ENCODE measurements at places on chromosomes 1 and 21.

DNA sequence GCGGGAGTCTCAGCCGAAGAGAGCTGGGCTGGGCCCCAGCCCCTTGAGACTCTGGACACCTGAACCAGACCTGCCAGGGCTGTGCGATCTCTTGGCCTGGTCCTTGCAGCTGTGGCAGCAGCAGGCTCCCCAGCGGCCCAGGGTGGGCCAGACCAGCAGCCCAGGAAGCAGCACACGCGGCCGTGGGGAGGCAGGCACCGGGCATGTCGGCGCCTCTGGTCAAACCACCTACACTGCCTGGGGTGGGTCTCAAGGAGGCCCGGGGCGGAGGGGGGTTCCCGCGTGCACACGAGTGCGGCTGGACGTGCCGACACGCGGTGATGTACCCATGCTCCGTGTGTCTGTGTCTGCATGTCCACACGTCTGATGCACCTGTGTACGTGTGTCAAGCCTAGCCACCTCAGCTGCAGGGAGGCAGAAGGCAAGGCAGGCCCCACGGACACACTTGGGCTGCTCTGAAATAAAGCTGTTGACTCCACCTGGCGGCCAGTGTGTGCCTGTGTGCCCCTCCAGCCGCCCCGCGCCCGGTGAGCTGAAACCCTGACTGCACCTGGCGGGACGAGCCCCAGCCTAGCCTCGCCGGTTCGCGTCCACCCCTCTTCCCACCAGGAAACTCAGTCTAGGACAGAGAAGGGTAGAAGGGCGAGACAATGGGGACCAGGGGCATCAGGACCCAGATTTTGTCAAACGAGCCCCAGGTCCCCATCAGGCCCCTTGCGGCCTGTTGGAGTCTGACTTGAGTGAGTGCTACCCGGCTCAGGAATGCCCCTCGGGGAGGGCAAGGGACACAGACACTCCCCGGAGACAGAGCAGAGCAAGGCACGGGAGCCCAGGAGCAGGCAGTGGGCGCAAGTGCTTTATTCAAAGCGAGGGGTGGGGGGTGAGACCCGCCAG, 11.6 kb downstream of the SCNN1D start:
- H3K4me3 ChIP-seq: no peak overlapping the region
- peaks cover 8% of the 10 kb centered on the region for H3K27me3 ChIP-seq
- H3K27ac ChIP-seq: no peak overlapping the region
- no peaks in the 10 kb centered on the region for H3K36me3 ChIP-seq

GRCh38 chr1:162475539-162476185, 22.0 kb upstream of the UHMK1 start:
- DNase-seq: no peak
- no peak overlapping the region for H3K27ac ChIP-seq
- no peak overlapping the region for H3K4me3 ChIP-seq
- H3K27me3 ChIP-seq: no peaks in the 10 kb centered on the region
- no peaks in the 10 kb centered on the region for H3K4me1 ChIP-seq

GRCh38 chr1:217184854-217185253, 446.0 kb downstream of the GPATCH2 start:
- DNase-seq: no peak
- no peak overlapping the region for H3K27ac ChIP-seq
- H3K27me3 ChIP-seq: no peaks in the 10 kb centered on the region
- no peaks in the 10 kb centered on the region for H3K36me3 ChIP-seq

- no peaks in the 10 kb centered on the region for H3K36me3 ChIP-seq
- no peak overlapping the region for H3K27ac ChIP-seq
- no peak overlapping the region for H3K4me3 ChIP-seq
- no peak for DNase-seq
- H3K4me1 ChIP-seq: no peaks in the 10 kb centered on the region
Measured at GRCh38 chr1:50109647-50110075, 941 bp downstream of the ELAVL4 start.

DNA sequence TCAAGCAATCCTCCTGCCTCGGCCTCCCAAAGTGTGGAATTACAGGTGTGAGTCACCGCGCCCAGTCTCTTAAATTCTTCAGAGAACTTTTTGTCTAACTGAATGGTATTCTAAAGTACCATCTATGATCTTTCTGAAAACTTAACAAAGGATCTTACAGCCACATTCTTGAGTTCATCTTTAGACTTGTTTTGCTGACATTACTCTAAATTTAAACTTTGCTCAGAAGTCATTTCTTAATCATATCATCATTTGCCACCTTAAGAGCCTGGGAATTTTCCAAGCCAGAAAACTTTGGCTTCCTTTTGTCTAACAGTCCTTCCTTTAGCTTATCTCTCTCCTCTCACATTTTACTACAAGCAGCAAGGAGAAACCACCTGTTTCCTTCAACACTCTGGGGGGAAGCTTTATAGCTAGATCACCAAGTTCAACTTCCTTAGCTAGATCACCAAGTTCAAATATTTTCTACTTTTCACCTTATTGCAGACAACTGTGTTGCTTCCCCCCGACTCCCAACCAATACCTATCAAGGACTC, 5.4 kb upstream of the ZBTB8A start:
- H3K27ac ChIP-seq: no peak overlapping the region
- H3K27me3 ChIP-seq: no peaks in the 10 kb centered on the region
- no peaks in the 10 kb centered on the region for H3K36me3 ChIP-seq
- no peaks in the 10 kb centered on the region for H3K4me1 ChIP-seq
- no peak for DNase-seq

DNA sequence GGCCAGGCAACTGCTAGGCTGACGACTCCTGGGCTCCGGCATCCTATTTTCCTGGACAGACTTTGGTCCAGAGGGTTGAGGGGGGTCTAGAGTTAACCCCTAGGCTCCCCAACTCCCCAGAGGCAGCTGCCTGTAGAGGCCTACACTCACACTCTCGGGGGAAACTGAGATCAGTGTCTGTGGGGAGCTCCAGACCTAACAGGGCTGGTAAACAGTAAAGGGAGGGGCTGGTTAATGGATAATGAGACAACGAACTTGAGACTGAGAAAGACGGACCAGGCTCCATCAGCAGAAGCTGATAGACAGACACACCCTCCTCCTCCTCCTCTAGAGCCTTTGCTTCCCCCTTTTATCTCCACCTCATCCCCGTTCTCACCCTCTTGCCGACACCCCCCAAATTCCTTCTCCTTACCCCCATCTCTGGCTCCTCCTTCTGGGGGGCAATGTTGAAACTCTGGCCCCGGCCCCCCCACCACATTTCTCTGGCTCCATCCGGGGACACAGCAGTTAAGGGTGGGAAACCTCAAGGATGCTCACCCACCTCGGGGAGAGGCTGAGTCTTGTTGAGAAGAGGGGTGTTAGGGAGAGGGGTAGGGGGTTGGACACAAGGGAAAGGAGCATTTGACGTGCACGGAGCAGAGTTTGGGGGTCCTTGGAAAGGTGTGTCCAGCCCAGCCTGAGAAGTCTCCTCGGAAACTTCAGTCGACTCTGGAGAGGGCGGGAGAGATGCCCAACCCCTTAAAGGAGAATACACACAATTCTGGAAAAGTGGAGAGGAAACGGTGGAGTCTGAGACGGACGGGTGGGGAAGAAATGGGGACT, at the start of gene MTMR11:
MTMR11 (minus strand) TSS at position 710 of the 822 bp plus-strand sequence; CDS start at position 478, 232 bp downstream.
- no peaks in the 10 kb centered on the region for H3K36me3 ChIP-seq
- peak within 1 kb of the TSS; percentile 38 for H3K4me3 ChIP-seq

- no peak overlapping the region for H3K4me3 ChIP-seq
- H3K4me1 ChIP-seq: no peaks in the 10 kb centered on the region
- no peak overlapping the region for H3K27ac ChIP-seq
- DNase-seq: no peak
Measured at GRCh38 chr1:208524925-208525324, 280.7 kb upstream of the PLXNA2 start.

- no peaks in the 10 kb centered on the region for H3K4me1 ChIP-seq
- peak within 1 kb of the TSS; percentile 65 for H3K27ac ChIP-seq
- DNase-seq: peak; percentile 38
- peak within 1 kb of the TSS; percentile 47 for H3K4me3 ChIP-seq
- H3K36me3 ChIP-seq: no peaks in the 10 kb centered on the region
Measured at GRCh38 chr1:77888081-77888780, at the start of gene NEXN. TSS of gene NEXN (plus strand) at chr1:77888624. CDS start at chr1:77916107, 27,483 bp downstream.

GRCh38 chr1:17507915-17508314, 31.6 kb upstream of the ARHGEF10L start:
- no peak for DNase-seq
- H3K27me3 ChIP-seq: no peaks in the 10 kb centered on the region
- H3K4me3 ChIP-seq: no peak overlapping the region
- no peak overlapping the region for H3K27ac ChIP-seq

- no peak for DNase-seq
- no peaks in the 10 kb centered on the region for H3K36me3 ChIP-seq
- H3K4me1 ChIP-seq: no peaks in the 10 kb centered on the region
Measured at GRCh38 chr1:46533179-46533864, 18.1 kb downstream of the KNCN start.

- DNase-seq: no peak
- no peak overlapping the region for H3K4me3 ChIP-seq
- H3K36me3 ChIP-seq: no peaks in the 10 kb centered on the region
- no peaks in the 10 kb centered on the region for H3K4me1 ChIP-seq
- no peaks in the 10 kb centered on the region for H3K27me3 ChIP-seq
- no peak overlapping the region for H3K27ac ChIP-seq
Measured at GRCh38 chr1:109247401-109248365, 1.7 kb upstream of the CELSR2 start.

- H3K4me3 ChIP-seq: no peak overlapping the region
- H3K4me1 ChIP-seq: no peaks in the 10 kb centered on the region
- H3K27me3 ChIP-seq: no peaks in the 10 kb centered on the region
- no peaks in the 10 kb centered on the region for H3K36me3 ChIP-seq
- no peak overlapping the region for H3K27ac ChIP-seq
Measured at GRCh38 chr1:228226956-228227791, 19.3 kb downstream of the OBSCN start.

DNA sequence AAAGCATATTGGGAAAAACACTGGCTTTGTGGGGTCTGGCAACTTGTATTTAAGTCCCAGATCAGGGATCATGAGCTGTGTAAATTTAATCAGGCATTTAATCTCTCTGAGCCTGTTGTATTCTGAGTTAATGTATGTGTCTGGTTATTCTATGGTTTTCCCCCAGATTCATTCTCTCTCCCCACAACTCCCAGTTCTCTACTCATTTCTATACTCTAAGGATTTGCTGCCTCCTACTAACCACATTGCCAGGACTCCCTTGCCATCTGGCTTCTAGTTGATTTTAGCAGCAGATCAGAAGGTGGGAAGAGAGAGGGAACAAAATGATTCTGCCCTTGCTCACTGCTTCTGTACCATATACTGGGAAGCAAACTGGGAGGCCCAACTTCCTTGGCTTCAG, 31.4 kb upstream of the S1PR1 start:
- no peaks in the 10 kb centered on the region for H3K36me3 ChIP-seq
- no peak overlapping the region for H3K4me3 ChIP-seq
- no peaks in the 10 kb centered on the region for H3K4me1 ChIP-seq
- no peak for DNase-seq
- no peak overlapping the region for H3K27ac ChIP-seq

GRCh38 chr21:37165586-37165985, 92.5 kb downstream of the TTC3 start:
- no peak overlapping the region for H3K4me3 ChIP-seq
- no peaks in the 10 kb centered on the region for H3K27me3 ChIP-seq
- DNase-seq: no peak
- H3K4me1 ChIP-seq: no peaks in the 10 kb centered on the region

DNA sequence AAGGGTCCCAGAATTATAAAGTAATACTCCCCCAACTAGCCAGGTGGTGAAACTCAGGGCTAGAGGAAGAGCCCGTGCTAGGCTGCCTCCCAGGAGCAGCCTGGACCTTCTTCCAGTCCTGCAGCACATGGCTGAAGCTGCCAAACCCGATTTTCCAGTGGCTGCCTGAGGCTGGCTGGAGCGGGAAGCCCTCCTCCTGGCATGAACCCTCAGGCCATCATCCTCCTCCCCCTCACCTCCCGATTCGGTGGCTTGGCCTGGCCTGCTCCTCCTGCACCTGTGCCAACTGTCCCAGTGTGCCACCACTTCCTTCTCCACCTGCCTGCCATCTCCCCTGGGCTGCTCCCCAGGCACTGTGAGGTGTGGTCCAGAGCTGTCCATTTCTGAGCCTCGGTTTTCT, 3.0 kb upstream of the TSPAN1 start:
- H3K27me3 ChIP-seq: no peaks in the 10 kb centered on the region
- H3K27ac ChIP-seq: no peak overlapping the region
- peak; percentile 78 for DNase-seq
- no peak overlapping the region for H3K4me3 ChIP-seq
- H3K4me1 ChIP-seq: no peaks in the 10 kb centered on the region

GRCh38 chr1:51192213-51192843, 43.7 kb upstream of the RNF11 start:
- H3K36me3 ChIP-seq: no peaks in the 10 kb centered on the region
- peak; percentile 74 for DNase-seq
- no peaks in the 10 kb centered on the region for H3K27me3 ChIP-seq
- no peak overlapping the region for H3K27ac ChIP-seq
- H3K4me3 ChIP-seq: no peak overlapping the region

DNA sequence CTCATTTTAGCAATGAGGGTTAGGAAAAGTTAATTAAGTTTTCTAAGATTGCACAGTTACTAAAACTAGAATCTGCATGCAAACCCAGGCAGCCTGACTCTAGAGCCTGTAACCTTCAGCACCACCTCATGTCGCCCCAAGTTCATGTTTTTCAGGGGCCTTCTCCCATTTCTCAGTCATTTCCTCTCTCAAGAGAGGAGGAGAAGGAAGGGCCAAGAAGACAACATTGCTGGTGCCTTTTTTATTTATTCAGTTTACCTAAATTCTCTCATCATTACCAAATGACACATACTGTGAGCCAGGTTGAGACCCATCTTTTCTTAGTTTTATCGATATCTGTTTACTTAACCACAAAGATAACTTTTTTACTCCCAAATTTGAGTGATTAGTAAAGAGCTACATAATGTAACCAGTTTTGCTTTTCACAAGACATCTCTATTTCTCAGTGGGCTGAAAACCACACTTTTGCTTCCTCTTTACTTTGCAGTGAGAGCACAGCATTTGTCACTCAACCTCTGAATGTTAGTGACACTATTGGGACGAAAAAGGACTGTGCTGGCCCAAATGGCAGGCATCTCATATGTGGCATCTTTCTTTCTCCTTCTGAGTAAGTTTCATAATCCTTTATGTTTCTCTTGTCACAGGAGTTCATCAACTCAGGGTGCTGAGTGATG, at the start of gene CD101:
CD101 (plus strand) TSS at position 507 of the 674 bp plus-strand sequence; CDS start at position 565, 58 bp downstream.
- H3K4me3 ChIP-seq: no peak within 1 kb of the TSS
- no peak for DNase-seq
- H3K27ac ChIP-seq: peak within 1 kb of the TSS; percentile 19
- H3K36me3 ChIP-seq: no peaks in the 10 kb centered on the region
- no peaks in the 10 kb centered on the region for H3K27me3 ChIP-seq
